ENCODE measurements at places on chromosomes 5 and 9.

GRCh38 chr9:13082796-13083195, 196.7 kb downstream of the MPDZ start:
- no peak for DNase-seq

- no peak for DNase-seq
Observed at GRCh38 chr9:127706836-127707241, at the start of gene CFAP157. Gene CFAP157 (plus strand): TSS chr9:127706988. CDS start chr9:127707032, 44 bp downstream.

- DNase-seq, result peak; percentile 19
Observed at GRCh38 chr5:124040799-124041198, 528.8 kb downstream of the CSNK1G3 start.

- no peak for DNase-seq
Observed at GRCh38 chr9:129865668-129866320, 30.5 kb downstream of the USP20 start.
